ENCODE measurements at places on chromosomes 12 and 14.

DNA sequence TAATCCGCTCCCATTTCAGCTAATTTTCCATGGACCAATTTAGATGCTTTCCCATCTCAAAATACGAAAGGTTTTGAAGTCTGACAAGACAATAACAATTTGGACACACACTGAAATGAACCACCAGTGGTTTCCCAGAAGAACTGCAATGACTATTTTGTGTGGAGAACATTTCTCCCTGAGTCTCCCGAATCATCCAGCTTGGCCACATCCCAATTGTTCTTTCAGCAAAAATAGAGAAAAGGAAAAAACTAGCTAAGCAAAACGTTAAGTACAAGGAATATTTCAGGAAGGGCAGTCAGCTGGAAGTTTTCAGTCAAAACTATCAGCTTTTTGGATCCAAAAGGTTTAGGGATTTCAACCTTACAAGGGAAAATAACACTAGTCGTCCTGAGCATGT is 390.6 kb downstream of the KCNH5 start:
- DNase-seq: no peak

GRCh38 chr14:28407031-28407825 is 359.4 kb upstream of the FOXG1 start:
- no peak for DNase-seq

DNA sequence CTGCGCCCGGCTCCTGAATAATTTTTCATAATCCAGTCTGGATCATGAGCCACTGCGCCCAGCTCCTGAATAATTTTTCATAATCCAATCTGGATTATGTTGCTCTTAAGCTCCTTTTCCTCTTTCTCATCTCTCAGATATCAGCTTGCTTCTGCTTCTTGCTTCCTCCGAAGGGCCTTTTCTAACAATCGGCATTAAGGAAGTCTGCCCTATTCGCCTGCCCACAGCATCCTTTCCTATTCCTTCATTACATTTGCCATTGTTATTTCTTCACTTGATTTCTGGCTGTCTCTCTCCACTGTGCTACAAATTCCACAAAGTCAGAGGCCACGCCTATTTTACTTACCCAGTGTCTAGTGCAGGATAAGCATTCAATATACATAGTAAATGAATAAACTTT is 83.5 kb downstream of the TTC7B start:
- no peak for DNase-seq

- DNase-seq: no peak
Measured at GRCh38 chr12:100564090-100564489, 9.4 kb upstream of the GAS2L3 start.

- no peak for DNase-seq
Measured at GRCh38 chr12:129190827-129191226, 337.5 kb downstream of the GLT1D1 start.

GRCh38 chr14:78788467-78789360 is 618.5 kb downstream of the NRXN3 start:
- DNase-seq: peak; percentile 9

- DNase-seq: no peak
Measured at GRCh38 chr12:93156086-93156716, 221.5 kb upstream of the NUDT4 start.

DNA sequence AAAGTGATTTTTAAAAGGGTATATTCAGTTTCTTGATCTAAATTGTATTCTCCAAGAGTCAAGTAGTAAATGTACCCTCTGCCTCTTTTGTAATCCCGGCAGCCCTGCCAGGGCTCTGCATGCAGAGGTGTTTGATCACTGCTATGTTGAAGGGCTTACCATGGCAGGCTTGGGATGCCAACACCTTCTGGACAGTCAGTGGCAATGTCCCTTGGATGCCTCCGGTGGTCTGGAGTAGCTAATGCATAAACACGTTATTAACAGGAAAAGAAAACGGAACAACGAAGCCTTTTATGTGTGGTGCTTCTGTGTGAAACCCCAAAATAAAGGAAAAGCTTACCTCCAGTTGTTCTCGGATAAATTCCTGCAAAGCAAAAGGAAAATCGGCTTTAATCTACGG is 19.9 kb downstream of the EIF2B2 start:
- DNase-seq: no peak

- peak; percentile 13 for DNase-seq
Measured at GRCh38 chr14:55339770-55340169, 68.5 kb downstream of the FBXO34 start.

DNA sequence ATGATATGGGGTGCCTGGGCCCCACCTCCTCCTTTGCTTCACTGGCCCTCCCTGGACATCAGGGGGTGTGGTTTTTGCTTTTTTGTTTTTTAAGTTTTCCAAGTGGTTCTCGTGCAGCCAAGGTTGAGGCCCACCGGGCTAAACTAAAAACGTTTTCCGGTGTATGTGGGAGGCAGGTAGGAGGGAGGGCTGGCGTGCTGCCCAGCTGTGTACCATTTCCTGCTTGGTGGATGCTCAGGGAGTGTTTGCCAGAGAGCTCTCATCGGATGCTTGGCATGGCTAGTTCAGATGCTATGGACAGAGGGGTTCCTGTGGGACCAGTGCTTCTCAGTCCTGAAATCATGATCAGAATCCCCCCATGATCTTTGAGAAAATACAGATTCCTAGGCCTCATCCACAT is 246.4 kb downstream of the CACNA1C start:
- DNase-seq: no peak

- no peak for DNase-seq
Measured at GRCh38 chr12:28884904-28885679, 264.0 kb upstream of the FAR2 start.

DNA sequence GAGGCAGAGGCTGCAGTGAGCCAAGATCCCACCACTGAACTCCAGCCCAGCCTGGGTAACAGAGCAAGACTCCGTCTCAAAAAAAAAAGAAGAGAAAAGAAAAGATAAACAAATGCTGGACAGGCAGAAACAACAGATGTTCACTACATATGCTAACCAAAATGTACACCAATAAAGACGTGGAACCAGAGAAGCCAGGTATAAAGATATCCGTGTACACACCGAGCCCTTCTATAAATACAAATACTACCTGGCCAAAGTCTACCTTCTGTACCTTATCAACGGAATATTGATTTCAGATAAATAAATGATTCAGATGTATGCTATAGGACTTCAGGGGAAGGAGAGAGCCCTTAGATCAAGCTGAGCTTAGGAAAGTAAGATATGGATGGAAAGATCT is 10.8 kb upstream of the KRT8 start:
- DNase-seq: no peak

GRCh38 chr14:104335611-104336010 is 197.2 kb downstream of the KIF26A start:
- DNase-seq: no peak

DNA sequence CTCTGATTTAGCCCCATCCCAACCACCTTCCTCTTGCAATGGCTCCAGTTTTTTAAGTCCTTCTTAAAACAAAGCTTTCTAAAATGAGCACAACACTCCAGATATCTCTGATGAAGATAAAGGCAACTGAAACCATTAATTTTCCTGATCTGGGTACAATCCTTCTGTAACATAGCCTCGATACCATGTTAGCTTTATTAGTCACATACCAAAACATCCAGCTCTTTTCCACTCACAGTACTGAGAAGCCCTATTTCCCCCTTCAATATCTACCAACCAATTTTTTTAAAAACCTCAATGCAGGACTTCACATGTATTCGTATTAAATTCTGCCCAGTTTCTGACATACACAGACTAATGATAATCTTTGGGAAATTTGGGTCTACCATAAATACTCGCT is 105.9 kb downstream of the MED13L start:
- no peak for DNase-seq

Data from T-helper 2 cell (primary cell).